ENCODE measurements at places on chromosomes 5 and 9.

DNA sequence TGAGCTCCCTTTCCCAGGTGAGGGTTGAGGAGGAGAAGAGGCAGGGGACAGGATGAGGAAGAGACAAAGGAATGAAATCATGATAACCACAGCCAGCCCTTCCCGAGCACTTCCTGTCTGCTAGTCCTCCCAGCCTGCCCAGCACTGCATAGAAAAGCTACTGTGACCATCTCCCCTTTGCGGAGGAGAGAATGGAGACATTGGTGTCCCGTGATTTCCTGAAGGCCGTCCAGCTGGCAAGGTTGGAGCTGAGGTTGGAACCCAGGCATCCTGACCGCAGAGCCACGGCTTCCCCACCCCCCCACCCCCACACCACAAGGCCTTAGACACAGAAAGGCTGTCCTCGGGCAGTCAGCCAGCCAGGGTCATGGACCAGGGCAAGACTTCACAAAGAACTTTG lies 131.1 kb upstream of the ICE1 start:
- DNase-seq: no peak

DNA sequence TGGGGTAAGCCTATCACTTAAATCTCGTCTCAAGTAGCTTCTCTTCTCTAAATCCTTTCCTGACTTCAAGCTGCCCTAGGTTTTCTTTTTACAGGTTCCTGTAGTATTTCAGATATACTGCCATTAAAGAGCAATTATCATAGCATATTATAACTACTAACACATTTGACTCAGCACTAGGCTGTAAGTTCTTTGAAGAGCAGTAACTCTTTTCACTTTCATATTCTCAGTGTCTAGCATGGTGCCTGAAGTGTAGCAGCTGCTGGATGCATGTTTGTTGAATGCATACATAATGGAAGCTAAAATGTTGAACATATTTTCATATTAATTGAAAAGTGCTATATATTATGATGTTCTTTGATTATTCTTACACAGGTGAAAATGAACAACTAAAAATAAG lies 22.5 kb downstream of the CCDC152 start:
- DNase-seq: no peak

GRCh38 chr5:60339691-60340201 lies 360.2 kb downstream of the DEPDC1B start:
- DNase-seq: no peak

GRCh38 chr5:76852772-76853171 lies 3.0 kb downstream of the S100Z start:
- no peak for DNase-seq

GRCh38 chr9:118606668-118607067 lies 762.6 kb downstream of the BRINP1 start:
- DNase-seq: no peak

DNA sequence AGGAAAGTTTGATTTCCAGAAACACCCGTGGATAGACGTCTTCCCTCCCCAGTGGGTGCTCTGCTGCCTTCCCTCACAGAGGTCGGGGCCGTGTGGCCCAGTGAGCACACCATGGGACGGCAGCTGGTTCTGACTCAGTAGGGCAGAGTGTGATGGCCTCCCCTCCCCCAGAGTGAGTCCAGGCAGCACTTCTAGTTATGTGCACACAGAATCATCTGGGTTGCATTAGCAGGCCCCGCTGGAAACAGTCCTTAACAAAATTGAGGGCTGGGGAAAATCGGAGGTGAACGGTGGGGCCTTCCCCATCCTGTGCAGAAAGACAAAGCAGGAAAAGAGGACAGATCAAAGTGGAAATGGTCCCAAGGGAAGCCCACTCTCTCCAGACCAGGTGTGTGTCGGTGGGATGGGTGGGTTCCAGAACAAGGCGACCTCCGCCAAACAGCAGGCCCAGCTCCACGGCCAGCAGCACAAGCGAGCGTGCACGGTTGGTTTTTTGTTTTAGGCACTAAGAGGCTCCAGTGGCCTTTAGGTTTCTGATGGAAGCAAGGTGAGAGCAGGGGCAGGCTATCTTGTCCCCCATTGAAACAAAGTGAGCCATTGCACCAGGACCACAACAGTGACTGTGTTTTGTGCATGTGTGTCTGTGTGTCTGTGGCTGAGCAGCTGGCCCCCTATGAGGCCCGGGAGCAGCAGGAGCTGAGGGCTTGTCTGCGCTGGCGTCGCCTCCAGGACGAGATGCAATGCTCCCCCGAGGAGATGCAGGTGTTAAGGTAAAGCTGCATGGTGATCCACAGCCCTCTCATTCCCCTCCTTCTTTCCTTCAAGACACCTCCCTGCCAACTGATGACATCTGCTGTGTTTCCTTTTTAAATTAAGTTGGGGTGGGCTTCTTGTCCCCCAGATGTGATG lies 201.5 kb downstream of the AOPEP start:
- no peak for DNase-seq

- DNase-seq: no peak
Measured at GRCh38 chr5:175743676-175744210, 85.9 kb downstream of the HRH2 start.

DNA sequence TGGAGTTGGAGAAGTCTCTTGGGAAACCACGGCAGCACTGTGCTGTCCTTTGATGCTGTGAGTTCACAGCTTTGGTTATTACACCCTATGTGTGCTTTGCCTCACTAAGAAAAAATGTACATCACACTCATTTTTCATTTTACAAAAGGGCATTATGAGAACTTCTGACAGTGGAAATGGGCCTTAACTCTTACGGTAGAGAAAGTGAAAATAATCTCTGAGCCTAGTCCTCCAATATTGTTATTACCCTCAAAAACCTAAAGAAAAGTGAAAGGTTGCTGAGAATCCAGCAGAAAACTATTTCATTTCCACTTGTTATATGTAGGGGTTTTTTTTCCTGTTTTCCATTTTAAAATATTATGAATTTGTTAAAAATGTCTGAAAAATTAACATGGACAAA lies 8.2 kb upstream of the OR13D1 start:
- DNase-seq: no peak

- no peak for DNase-seq
Measured at GRCh38 chr5:179228341-179229121, 116.7 kb downstream of the ADAMTS2 start.

DNA sequence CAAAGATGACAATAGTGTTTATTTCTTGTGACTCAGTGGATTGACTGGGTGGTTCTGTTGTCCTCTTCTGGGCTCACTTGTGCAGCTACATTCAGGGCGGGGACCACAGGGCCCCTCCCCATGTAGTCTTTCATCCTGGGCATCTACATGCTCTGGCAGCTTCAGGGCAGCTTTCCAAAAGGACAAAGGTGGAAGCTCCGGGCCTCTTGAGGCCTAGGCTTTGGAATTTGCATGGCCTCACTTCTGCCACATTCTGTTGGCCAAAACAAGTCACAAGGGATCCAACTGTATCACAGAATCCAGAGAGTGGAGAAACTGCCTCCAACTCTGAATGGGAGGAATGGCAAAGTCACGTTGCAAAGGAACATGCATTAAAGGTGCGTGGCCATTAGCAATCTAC lies 64.3 kb downstream of the ARHGAP26 start:
- DNase-seq: no peak

DNA sequence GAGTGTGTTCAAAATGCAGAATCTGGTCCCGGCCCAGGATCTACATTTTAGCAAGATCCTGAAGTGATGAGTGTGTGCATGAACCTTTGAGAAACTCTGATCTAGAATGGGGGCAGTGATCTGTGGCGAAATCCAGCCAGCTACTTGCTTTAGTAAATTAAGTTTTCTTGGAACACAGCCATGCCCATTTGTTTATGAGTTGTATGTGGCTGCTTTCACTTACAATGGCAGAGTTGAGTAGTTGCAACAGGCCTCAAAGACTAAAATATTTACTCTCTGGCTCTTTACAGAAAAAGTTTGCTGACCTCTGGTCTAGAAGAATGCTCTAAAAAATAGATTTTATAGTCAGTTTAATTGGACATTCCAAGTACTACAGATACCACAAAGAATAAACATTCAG lies 588.3 kb downstream of the BNC2 start:
- DNase-seq: no peak

- no peak for DNase-seq
Measured at GRCh38 chr5:61599370-61600122, 267.5 kb downstream of the ZSWIM6 start.

DNA sequence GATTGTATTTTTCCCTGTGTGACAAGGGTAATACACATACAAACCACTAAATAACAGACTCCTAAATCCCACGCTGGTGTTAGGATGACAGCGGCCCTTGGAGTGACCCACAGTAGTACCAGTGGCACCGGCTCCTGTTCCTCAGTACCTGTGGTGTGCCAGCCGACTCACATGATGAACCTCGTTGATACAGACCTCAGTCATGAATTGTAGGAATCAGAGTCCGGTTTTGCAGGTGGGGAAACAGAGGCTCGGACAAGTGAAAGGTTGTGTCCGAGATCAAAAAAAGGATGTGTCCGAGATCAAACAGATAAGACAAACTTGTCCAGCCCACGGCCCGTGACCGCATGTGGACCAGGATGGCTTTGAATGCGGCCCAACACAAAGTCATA lies 78.0 kb downstream of the AMBP start:
- no peak for DNase-seq

- no peak for DNase-seq
Measured at GRCh38 chr5:168667301-168667840, 88.2 kb upstream of the PANK3 start.

DNA sequence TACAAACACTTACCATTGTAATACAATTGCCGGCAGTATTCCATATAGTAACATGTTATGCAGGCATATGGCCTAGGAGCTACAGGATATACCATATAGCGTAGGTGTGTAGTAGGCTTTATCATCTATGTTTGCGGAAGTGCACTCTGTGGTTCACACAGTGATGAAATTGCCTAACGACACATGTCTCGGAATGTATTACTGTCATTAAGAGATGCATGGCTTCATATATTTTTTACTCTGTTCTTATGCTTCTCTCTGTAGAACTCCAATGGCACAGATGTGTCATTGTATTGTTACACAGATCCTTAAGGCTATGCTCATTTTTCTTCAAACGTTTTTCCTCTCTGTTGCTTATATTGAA lies 19.2 kb upstream of the ANKRD18A start:
- DNase-seq: no peak

DNA sequence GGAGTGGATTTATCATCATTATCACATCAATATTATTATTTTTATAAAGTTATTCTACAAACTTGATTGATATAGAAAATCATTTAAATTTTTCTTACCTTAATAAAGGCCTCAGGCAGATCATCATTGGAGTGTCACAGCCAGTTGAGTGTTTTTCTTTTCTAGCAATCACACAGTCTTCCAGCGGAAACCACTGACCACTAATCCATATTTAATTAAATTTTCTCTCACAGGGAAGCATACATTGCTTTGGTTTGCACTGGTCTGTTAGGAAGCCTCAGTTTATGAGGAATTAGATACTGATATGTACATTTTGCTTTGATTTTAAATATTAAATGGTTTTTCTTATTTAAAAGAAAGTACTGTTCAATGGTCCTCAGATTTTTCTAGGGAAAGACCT lies 6.7 kb downstream of the SPZ1 start:
- no peak for DNase-seq

- DNase-seq: no peak
Measured at GRCh38 chr5:64811050-64811640, 42.4 kb downstream of the CWC27 start.

DNA sequence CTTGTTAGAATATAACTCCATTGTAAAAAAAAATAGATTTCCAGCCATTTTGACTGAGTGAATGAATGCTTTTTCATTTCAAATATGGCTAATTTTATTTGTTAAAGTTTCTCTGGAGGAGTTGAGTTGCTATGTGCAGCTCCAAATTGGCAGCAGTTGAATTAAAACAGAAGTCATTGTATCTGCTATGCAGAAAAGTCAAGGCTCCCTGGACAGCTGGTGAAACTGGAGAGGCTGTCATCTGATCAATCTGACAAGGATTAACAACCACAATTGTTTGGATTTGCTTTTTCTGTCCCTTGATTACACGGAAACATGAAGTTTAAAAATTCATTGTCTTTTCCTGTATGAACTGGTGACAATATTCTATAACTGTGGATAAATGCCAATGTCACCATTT lies 713.9 kb downstream of the EFNA5 start:
- DNase-seq: no peak

DNA sequence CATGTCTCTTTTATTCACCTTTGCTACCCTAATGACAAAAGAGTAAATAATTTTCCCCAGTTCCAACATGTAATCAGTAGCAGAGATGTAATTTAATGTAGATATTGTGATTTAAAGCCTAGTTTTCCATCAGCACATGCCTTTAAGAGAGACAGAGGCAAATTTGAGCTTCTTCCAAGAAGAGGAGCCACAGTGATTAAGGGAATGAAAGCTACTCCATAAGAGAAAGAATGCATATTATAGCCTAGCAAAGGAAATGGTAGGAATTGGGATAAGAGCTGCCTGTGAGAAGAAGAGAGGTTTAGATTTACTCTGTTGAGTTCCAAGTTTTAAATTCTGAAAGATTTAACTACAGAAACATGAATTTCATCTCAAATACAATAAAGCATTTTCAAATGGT lies 591.0 kb upstream of the DMAC1 start:
- DNase-seq: no peak

DNA sequence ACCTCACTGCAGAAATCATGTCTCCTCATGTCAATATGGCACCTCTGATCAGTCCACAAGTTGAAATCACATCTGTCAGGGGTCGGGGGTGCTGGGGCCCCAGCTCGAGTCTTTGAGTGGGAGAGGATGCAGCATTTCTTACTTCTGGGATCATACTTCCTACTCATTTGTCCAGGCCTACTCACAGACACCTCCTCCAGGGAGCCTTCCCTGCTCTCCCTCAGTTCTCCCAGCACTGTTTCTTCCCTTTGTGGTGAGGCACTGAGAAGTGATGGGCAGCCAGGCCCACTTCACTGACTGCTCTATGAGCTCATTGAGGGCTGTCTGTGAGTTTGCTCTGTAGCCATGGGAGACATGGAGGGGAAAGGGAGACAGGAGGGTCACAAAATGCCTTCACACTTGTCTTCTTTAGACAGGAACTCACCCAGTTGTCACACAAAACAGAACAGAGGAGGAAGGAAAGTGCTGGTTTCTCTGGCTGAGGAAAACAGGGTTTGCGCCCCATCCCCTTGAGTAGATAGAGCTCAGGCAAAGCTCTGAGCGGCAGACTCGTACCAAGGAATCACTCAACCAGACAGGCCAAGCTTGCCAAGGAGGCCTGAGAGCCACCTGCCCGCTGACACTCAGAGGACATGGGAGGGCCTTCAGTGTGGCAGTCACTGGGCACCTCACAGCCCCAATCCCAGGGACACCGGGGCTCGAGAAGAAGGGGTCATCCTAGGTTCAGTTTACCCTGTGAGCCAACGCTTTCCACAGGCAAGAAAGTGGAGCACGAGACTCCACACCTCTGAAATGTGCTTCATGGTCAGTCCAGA lies 152.9 kb downstream of the GABBR2 start:
- DNase-seq: no peak

Data from GM12891 (cell line).